ENCODE measurements at places on chromosomes 12 and 14. TPM values are rescaled to one million over a fixed set of nuclear protein-coding genes. Genes with fewer than 3 reads are reported as not detected.
A peak's percentile ranks its signal among the peaks of the same experiment; 100 is the strongest.

The ANHX gene
- total RNA-seq = not detected

The TNS2 gene
- 11.4 TPM for total RNA-seq

The SERPINA10 gene
- total RNA-seq = not detected

The LBHD2 gene
- not detected for total RNA-seq

The NDRG2 gene
- 92.9 TPM for total RNA-seq

DNA sequence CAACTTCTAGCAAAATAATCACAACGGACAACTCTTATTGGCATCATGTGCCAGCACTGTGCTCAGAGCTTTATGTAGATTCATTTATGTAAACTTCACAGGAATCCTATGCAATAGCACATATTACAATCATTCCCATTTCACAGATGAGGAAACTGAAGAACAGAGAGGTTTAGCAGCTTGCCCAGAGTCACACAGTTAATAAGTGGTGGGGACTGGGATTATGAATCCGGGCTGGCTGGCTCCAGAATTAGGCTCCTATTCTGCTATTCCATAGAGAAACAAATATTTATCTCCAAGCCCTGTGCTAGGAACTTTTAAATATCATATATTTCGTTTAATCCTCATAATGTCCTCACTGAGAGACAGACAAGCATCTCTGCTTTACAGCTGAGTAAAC, 52.4 kb upstream of the OAS1 start:
- DNase-seq = no peak

DNA sequence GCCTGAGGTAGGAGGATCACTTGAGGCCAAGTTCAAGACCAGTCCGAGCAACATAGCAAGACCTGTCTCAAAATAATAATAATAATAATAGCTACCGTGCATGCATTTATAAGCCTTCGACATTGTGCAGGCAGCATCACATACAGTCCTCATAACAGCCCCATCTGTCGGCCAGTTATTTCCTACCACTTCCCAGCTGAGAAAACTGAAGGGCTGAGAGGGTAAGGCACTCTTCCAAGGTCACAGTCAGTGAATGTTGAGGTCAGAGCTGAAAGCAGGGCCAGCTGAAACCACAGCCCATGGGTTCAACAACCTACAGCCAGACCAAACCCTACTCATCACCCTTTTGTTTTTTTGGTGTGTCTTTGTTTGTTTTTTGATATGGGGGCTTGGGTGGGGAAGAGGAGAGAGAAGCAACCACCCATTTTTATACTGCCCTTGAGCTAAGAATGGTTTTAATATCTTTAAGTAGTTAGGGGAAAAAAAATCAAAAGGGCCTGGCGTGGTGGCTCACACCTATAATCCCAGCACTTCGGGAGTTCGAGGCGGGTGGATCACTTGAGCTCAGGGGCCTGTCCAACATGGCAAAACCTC, 16.8 kb upstream of the ITPK1 start:
- DNase-seq = peak; percentile 44

DNA sequence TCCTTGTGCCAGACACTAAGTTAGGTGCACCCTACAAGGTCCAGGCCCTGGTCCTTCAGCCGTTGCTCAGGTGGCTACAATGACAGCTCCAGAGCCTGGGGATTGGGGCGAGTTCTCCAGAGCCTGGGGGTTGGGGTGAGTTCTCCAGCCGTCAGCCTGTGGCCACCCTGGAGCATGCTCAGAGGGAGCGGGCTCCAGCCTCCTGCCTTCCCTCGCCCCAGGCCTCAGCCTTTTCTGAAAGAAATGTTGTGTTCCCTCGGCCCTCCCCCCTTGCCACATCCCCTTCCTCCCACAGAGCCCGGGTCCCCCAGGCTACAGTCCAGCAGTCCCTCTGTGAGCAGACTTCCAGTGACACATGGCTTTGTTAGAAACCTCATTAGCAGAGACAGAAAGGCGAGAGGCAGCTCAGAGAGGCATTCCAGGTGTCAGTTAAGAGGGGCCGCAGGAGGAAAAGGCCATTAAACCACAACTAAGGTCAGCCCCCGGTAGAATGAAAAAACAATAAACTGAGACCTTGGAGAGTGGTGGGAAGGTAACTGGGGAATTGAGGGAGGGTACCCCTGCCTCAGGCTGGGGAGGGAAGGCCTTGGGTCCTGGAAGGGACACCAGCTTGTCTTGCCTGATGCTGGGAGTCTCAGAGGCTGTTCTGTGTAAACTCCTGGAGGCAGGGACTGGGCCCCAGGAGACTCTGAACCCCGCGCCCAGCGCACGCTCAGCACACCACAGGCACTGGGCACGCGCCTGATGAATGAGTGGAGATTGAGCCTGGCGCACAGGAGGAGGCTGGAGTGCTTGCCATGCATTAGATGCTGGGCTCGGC, 23.1 kb upstream of the COL2A1 start:
- DNase-seq = no peak

DNA sequence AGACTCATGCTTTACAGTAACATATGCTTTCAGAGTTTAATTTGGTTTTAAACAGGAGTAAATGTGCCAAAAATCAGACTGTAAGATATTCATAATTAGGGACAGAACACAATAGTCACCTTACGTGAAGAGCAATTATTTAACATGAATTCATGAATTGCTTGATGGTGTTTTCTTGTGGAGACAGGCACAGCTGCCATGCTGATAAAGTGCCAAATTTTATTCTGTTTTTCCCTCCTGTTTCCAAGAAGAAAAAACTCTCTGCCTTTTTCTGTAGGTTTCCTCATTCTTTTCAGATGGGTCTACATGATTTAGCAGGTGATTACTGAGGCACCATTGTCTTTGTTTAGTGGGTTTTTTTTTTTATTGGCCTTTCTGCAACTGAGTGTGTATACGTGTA, 80.1 kb downstream of the C12orf42 start:
- no peak for DNase-seq

GRCh38 chr12:6782850-6783566, 6.3 kb upstream of the CD4 start:
- DNase-seq = no peak

GRCh38 chr12:18074001-18074400, 16.0 kb downstream of the RERGL start:
- no peak for DNase-seq

- DNase-seq = no peak
Observed at GRCh38 chr12:89181271-89181920, 170.9 kb downstream of the DUSP6 start.

DNA sequence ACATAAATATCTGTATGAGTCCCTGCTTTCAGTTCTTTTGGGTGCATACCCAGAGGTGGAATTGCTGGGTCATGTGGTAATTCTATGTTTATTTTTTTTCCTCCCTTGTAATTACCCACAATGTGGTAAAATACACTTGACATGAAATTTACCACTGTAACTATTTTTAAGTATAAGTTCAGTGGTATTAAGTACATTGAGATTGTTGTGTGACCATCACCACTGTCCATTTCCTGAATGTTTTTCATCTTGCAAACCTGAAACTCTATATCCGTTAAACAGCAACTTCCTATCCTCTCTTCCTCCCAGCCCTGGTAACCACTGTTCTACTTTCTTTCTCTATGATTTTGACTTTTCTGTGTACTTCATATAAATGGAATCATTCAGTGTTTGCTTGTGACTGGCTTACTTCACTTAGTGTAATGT, 51.4 kb downstream of the BORCS5 start:
- DNase-seq = no peak

DNA sequence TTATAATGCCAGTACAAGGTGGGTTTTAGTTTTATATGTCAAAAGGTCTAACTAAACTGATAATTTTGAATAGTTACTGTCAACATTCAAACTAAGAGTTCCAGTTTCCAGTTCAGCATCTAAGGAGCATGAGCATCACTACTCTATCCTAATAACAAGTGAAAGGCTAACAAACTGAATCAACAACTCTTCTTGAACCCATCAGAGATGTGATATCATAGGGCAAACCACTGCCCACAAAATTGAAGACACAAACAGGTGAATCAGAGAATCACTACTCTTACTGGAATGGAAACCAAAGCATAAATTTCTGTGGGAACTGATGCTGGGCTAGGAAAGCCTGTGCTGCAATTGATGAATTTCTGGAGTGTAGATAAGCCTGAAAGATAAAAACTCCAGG, 140.7 kb upstream of the GRIP1 start:
- no peak for DNase-seq

DNA sequence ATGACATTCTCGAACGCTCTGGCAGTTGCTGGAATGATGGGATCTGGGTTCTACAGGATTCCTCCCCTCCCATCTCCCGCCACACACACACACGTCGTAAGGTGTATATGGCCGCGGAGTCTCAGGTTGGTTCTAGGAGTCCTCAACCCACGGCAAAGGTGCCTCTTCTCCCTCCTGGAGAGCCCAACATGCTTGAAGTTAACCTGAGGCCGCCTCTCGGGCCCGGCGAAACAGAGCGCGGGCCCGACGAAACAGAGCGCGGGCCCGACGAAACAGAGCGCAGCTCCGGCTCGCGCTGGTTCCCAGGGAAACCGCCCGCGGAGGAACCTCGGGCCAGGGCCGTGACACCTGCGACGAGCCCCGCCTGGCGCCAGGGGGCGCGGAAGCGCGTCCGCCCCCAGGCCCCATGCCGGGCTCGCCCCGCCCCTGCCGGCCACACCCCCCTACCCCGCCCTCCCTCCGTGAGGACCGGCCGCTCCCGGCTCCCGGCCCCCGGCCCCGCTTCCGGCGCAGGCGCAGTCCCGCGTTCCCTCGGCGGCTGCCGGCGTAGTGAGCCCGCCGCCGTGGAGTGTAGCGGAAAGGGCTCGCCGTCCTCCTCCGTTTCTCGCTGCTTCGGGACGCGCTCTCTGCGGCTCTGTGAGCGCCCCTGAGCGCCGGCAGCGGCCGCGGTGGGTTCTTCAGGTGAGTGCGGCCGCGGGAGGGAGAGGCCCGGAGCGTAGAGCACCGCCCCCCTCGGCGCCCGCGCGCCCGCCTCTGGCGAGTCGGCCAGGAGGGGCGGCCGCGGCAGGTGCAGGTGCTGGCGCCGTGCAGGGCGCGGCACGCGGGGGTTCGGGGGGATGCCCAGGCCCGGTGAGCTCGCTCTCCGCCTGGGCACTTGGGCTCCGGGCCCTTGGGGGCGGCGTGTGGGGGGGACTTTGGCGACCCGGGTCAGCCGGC, at the start of gene RAB3IP:
TSS of gene RAB3IP (plus strand) at position 510 of the 936 bp plus-strand sequence. CDS start 16,549 bp downstream, outside the sequence.
- peak; percentile 95 for DNase-seq

- no peak for DNase-seq
Observed at GRCh38 chr14:39050389-39050788, 52.6 kb downstream of the SEC23A start.

GRCh38 chr14:84041421-84041820, 1488.5 kb upstream of the FLRT2 start:
- DNase-seq = no peak

GRCh38 chr12:47717443-47718193, 7.7 kb downstream of the ENDOU start:
- peak; percentile 82 for DNase-seq

DNA sequence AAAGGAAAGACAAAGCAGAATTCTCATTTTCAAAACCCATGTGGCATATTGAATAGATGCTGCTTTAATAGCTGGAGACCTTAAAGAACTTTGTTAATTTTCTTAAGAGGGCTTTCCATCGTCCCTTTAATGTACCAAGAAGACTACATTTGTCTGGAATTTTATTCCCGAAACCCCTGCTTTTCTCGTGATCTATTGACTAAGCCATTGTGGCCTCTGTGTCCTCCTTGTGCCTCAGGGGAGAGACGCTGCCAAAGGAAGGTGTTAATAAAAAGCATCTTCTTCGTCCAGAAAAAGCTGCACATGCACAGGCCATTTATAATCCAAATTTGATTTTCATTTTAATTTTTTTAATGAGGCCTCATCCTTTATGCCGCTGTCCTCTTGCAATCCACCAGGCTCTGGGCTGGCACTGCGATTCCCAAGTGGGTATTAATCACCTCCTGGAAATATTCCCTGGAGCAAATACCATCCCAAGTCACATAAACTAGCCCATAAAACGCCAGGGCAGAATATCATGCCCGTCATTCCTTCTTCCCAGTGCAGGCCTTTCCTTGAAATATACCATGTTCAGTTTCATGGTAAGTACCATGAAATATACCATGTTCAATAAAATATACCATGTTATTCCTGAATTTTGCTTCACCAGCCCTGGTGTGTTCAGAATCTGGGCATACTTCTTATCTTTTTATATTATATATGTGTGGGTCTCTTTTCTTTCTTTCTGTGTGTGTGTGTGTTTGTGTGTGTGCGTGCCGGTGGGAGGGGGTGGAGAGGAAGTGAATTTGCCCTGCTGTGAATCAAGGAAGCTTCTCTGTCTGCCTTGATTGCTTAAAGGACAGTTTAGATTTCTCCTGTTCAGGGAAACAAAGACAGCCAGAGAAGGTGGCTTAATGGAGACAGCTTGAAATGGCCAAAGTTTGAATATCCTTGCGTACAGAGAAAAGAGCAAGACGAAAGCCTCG, 147.6 kb downstream of the PHETA1 start:
- DNase-seq = no peak

Data from frontal cortex (tissue), 4 donors.